ENCODE measurements at places on chromosomes 4 and X.

- DNase-seq = no peak
These were observed 79.1 kb downstream of the ANKRD50 start for GRCh38 chr4:124633285-124633941.

DNA sequence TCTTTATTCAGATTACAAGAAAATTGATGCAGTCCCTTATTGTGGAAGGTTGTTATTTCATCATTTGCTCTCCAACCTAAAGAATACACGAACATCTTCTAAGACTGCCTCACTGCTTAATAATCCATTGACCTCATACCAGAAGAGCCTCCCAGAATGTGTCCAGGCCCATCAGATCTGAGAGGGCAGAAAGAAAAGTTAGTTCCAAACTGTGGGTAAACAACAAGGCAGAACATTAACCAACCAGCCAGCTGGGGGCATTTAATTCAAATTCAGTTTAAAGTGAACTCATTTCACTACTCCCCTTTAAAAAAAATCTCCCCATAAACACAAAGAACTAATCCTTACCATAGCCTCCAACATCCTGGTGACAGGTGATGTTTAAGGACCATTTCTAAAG is 13.8 kb downstream of the GPC4 start:
- DNase-seq = no peak

- no peak for DNase-seq
These were observed 390.3 kb downstream of the SPRY1 start for GRCh38 chr4:123786920-123787319.

DNA sequence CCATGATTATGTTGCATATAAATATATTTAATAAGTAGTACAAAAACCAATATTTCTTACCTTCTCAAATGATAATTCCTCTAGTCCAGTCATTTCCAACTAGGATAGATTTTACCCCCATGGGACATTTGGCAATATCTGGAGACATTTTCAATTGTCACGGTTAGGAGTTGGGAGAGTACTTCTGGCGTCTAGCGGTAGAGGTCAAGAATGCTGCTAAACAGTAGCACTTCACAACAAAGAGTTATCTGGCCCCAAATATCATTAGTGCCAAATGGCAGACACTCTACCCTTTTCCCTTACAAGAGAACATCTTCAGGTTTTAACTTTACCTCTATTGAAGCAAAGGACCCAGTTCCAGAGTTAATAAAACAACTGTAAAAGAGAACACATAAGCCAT is 168.1 kb downstream of the FAT4 start:
- no peak for DNase-seq

DNA sequence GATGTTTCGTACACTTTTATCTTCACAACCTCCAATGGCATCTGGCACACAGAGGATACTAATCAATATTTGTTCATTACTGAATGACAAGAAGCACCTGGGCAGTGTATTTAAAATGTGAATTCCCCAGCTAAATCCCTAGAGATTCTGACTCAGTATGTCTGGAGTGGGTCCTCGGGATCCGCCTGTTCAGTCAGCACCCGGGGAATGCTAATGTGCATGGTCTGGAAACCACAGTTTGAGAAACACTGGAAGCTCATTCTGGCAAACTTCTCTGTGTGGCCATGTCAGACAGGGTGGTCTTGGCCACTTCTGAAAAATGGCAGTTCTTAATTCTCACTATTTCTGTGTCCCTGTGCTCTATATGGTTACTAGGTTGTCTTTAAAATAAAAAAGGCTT is 138.8 kb upstream of the VCX start:
- DNase-seq = no peak

GRCh38 chrX:25968920-25969319 is 169.2 kb upstream of the MAGEB18 start:
- DNase-seq = no peak

DNA sequence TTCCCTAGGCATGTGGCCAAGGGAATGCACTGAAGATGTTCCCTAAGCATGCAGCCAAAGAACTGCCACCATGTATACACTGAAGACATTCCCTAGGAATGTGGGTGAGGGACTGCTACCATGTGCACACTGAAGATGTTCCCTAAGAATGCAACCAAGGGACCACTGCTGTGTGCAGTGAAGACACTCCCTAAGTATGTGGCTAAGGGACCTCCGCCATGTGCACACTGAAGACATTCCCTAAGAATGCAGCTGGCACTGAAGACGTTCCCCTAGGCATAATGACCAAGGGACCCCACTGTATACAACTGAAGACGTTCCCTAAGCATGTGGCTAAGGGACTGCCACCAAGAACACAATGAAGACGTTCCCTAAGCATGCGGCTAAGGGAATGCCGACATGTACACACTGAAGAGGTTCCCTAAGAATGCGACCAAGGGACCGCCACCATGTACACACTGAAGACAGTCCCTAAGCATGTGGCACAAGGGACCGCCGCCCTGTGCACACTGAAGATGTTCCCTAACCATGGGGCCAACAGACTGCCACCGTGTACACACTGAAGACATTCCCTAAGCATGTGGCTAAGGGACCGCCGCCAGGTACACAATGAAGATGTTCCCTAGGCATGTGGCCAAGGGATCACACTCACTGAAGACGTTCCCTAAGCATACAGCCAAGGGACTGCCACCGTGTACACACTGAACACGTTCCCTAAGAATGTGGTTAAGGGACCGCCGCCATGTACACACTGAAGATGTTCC is 25.6 kb downstream of the DHRSX start:
- no peak for DNase-seq

GRCh38 chrX:105464618-105465017 is 244.1 kb upstream of the TEX13A start:
- DNase-seq = no peak

DNA sequence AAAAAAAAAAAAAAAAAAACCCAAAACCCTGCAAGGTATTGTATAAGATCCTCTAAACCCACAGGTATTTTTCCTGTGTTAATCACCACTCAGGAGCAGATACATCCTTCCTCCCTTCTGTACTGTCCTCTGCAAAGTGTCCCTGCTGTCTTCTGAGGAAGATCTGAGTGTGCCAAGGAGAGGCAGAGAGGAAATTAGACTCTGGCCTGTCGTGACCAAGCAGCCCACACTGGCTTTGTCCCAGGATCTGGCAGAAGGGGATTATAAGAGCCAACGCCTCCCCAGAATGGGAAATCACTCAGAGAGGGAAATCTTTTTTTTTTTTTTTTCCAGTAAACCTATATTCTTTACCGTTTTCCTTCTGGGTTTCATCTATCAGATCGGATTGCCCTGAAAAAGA is 39.6 kb downstream of the PTCHD1 start:
- no peak for DNase-seq

DNA sequence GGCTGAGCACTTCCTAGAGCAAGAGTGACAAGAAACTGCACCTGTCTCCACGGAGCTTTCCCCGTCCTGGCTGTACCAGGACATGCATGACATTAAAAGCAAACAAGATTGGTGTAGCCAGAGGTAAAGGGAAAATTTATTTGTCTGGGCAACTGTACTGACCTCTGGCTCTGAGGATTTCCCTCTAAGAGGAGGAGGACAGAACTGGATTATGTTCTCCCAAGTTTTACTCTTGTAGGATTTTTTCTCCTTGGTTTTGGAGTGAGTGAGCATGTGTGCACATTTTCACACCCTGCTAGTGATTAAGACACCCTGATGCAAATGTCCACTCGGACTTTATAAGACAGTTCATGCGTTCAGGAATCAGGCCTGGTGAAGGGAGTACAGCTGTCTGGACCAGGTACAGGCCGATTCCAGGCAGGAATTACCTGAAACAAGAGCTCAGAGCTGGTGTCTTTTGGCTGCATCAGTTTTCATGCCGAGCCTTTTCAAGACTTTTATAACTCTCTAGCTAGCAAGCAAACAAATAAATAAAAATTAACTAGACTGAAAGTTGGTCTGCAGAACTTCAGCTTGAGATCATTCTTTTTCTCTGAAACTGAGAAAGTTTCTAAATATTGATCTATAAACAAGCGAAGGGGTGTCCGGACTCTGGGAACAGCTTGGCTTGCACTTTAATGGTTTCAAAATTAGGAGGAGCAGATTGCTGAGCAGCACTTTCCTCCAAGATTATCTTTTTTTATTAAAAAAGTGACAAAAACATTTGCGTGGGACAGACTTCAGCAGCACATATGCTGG is 51.3 kb upstream of the SPRY1 start:
- no peak for DNase-seq

GRCh38 chrX:130224810-130225209 is 43.9 kb downstream of the ZNF280C start:
- no peak for DNase-seq

- DNase-seq = no peak
These were observed 53.7 kb upstream of the BCOR start for GRCh38 chrX:40151211-40152172.

DNA sequence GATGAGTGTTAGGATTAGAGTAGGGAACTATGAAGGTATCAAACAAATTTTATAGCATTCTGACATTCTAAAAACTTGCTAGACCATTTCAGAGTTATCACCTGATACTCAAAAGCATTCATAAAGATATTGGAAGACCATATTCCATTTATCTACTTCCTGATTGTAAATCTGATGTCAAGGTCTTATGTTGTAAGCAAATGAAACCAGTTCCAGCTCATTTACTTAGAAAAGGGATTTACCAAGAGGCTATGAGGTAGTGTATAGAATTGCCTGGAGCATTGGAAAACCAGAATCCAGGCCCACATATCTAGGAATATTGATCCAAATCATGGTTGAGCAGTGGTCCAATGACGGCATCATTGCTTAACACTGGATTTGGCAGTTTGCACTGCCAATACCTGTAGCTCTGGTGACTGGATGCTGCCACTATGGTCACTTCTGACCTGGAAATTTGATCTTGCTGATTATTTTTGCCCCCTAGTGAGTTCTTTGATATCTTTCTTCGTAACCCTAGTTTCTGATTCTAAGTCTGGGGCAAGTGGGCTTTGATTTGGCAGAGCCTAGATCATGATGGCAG is 25.4 kb downstream of the ARFIP1 start:
- no peak for DNase-seq

GRCh38 chr4:70969076-70969475 is 24.4 kb upstream of the DCK start:
- DNase-seq = no peak

DNA sequence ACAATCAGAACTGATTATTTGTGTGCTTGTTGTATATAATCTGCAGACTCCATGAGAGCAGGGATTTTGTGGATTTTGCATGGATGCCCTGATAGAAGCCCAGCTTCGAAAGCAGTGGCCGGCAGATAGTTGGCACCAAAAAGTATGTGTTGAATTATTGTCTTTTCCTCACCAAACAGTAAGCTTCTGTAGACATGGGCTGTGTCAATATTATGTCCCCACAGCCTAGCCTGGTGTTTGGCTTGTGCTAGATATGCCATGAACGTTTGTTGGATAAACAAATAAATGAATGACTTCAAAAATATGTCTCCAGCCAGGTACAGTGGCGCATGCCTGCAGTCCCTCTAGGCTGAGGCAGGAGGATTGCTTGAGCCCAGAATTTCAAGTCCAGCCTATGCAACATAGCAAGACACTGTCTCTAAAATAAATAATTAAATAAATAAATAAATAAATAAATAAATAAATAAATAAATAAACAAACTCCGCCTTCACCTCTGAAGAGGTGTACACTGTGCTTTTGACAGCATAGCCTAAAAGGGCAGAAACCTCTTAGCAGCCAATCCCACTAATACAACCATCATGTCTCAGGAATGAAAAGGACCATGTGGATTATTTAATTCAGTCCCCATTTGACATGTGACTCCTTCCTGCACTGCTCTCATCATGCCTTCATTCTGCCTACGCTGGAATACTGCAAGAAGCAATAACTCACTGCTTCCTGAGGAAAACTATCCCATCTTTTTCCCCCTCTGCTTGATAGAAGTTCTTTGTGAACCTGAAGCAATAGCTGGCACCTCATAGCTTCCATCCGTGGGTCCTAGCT is 335.2 kb downstream of the FBXW7 start:
- DNase-seq = no peak

DNA sequence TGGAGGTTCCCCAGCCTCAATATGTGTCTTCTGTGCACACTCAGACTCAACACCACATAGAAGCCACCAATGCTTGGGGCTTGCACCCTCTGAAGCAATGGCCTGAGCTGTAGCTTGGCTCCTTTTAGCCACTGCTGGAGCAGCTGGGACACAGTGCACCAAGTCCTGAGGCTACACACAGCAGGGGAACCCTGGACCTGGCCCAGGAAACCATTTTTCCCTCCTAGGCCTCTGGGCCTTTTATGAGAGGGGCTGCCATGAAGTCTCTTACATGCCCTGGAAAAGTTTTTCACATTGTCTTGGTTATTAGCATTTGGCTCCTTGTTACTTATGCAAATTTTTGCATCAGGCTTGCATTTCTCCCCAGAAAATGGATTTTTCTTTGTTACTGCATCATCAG is 306.2 kb downstream of the CPXCR1 start:
- no peak for DNase-seq

GRCh38 chrX:6292599-6292998 is 63.9 kb upstream of the NLGN4X start:
- no peak for DNase-seq

DNA sequence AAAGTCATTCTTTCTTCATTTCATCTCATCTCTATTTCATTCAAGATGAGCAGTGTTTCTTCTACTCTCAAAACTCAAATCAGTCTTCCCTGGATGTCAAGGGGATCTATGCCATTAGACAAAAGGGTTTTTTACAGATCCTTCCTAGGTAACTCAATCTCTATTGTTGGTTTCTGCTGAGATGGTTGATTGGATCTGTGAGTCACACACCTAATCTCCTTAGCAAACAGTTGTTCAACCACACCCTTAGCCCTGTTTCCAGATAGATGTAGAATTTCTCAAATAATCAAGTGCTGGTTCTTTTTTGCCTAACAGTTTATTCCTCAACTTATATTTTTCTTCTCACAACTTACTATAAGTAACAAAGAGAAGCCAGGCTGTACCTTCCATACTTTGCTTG is 200.5 kb downstream of the KDR start:
- no peak for DNase-seq

DNA sequence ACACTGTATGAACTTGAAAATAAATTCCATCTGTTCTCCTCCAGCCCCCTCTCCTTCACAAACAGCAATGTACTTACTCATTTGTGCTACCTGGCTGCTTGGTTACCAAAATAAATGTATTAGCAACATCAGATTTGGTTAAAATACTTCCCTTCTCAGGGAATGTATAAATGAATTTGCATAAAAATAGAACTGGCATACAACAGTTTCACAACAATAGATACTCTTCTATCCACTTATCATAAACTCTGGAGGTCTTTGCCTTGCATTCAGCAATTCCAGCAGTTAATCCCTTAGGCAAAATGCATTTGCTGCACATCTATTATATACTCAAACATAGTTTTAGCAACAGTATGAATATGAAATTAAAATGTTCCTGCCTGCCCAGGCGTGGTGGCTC is 658.2 kb downstream of the CENPC start:
- DNase-seq = no peak

GRCh38 chr4:57591073-57591472 is 480.9 kb upstream of the IGFBP7 start:
- DNase-seq = no peak

All from urothelium cell line (cell line).